A549 treated with CpdA at 1 μM for 4 hours (cell line): ENCODE measurements at places on chromosomes 5 and 9. TPM values are rescaled to one million over a fixed set of nuclear protein-coding genes. Genes with fewer than 3 reads are reported as not detected.

Gene GPR150
- 0.07 to 0.15 TPM (median 0.08 TPM) in 4 of 5 replicates, not detected in the other for total RNA-seq

Gene ADGRD2
- total RNA-seq, result 0.03 TPM in 1 of 5 replicates, not detected in the others

Gene PCDHB11
- 0.06 to 0.14 TPM (median 0.09 TPM) in 5 replicates for total RNA-seq

Gene SOHLH1
- 0.07 to 0.09 TPM in 2 of 5 replicates, not detected in the others for total RNA-seq

Gene MOCS2
- total RNA-seq, result 34.7 to 40.6 TPM (median 36.0 TPM) in 5 replicates

Gene PARP8
- 0.10 to 0.41 TPM (median 0.25 TPM) in 5 replicates for total RNA-seq

Gene ECSCR
- not detected in 5 replicates for total RNA-seq

Gene MYORG
- 3.1 to 4.2 TPM (median 3.9 TPM) in 5 replicates for total RNA-seq

Gene PCDHGA8
- total RNA-seq, result 0.02 TPM in 2 of 5 replicates, not detected in the others

Gene GABBR2
- 0.09 to 1.7 TPM (median 0.50 TPM) in 5 replicates for total RNA-seq

Gene DNAH5
- total RNA-seq, result 0.78 to 1.4 TPM (median 1.1 TPM) in 5 replicates

Gene TCOF1
- 76.5 to 93.8 TPM (median 86.2 TPM) in 5 replicates for total RNA-seq

Gene MEIKIN
- not detected in 5 replicates for total RNA-seq

Gene ALDH1A1
- 4,393 to 6,177 TPM (median 4,899 TPM) in 5 replicates for total RNA-seq

Gene SPATA31E1
- total RNA-seq, result 0.01 to 0.03 TPM in 2 of 5 replicates, not detected in the others

Gene PLEKHG4B
- 0.64 to 0.94 TPM (median 0.69 TPM) in 5 replicates for total RNA-seq

Gene TSSK1B
- total RNA-seq, result not detected in 5 replicates

Gene ST8SIA4
- 0.23 to 0.67 TPM (median 0.56 TPM) in 5 replicates for total RNA-seq

Gene SLC23A1
- total RNA-seq, result 0.70 to 1.6 TPM (median 1.3 TPM) in 5 replicates

Gene C9orf50
- total RNA-seq, result not detected in 5 replicates

Gene ZNF366
- not detected in 5 replicates for total RNA-seq

Gene MATR3
- total RNA-seq, result 147 to 200 TPM (median 180 TPM) in 5 replicates

Gene IL33
- 0.75 to 1.5 TPM (median 1.2 TPM) in 5 replicates for total RNA-seq

Gene IFNA8
- not detected in 5 replicates for total RNA-seq

Gene CKMT2
- not detected in 5 replicates for total RNA-seq
